ENCODE measurements at places on chromosomes 3 and 15.

DNA sequence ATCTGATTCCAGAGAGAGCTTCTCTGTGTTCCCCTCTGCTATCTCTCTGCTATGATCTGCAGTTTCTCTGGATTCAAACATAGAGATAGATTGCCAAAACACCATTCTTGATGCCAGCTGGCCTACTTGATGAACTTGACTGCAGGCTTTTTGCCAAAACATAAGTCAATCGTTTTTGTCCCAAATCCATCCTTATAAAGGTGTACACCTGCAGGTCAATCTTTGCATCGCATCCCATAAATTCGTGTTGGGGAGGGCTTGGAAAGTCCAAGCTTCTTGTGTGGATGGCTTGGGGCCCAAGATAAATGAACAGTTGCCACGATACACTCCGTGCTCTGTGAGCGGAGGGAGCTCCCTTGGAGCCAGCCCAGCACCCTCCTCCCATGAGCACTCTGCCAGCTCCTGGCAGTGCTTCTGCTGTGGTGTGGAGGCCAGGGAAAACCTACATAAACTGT, 2.7 kb downstream of the CERS3 start:
- no peak for DNase-seq

GRCh38 chr3:142853270-142854168, 35.4 kb downstream of the PCOLCE2 start:
- no peak for DNase-seq

- DNase-seq, result no peak
These were observed 62.3 kb downstream of the CHSY1 start for GRCh38 chr15:101189409-101190091.

GRCh38 chr3:110562621-110563020, 509.0 kb upstream of the NECTIN3 start:
- DNase-seq, result no peak

GRCh38 chr3:125098611-125099291, 43.0 kb upstream of the HEG1 start:
- DNase-seq, result no peak

- no peak for DNase-seq
These were observed 106.5 kb upstream of the CRBN start for GRCh38 chr3:3286014-3286413.

DNA sequence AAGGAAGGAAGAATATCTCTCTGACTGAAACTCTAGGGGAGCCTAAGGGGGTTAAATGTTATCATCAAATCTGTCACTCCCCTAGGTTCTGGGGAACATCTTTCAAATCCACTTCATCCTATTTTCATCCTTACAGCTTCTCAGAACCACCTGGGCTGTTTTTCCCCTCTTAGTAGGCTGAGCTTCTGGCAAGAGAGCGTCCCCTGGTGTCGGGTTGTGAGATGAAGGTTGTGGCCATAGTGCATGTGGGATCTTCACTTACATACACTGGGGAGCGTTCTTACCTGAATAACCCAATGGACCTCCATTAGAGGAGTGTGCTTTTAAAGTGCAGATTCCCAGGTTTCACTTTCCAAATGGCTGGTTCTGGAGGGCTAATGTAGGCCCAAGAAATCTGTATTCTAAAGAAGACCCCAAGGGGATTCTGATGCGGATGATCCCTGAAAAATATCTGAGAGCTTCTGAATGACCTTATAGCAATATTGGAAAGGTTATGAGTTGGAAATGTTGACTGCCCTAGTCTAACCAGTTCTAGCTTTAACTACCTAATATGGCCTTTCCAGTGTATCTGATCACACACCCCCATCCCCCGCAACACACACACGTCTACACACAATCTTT, 663.7 kb downstream of the AGBL1 start:
- DNase-seq, result peak; percentile 7

- DNase-seq, result no peak
These were observed 46.8 kb upstream of the PCSK6 start for GRCh38 chr15:101536166-101536874.

GRCh38 chr3:21508246-21508645, 242.8 kb downstream of the ZNF385D start:
- DNase-seq, result no peak

DNA sequence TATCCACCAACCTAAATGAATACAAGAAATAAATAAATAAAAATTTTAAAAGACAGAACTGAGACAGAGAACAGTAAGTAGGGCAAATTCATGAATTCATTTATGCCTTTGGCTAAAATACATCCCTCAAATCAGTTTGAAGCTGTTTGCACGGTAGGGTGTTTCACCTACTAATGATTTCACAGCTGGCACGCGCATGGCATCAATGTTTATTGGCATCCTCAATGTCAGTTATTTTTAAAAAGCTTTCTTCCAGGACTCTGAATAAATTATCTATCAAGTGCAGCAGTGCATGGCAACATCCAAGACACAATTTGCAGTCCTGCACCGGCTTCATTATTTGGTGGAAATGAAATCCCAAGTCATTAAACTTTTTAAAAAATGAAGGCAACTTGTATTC, 985.2 kb upstream of the ROBO1 start:
- no peak for DNase-seq

DNA sequence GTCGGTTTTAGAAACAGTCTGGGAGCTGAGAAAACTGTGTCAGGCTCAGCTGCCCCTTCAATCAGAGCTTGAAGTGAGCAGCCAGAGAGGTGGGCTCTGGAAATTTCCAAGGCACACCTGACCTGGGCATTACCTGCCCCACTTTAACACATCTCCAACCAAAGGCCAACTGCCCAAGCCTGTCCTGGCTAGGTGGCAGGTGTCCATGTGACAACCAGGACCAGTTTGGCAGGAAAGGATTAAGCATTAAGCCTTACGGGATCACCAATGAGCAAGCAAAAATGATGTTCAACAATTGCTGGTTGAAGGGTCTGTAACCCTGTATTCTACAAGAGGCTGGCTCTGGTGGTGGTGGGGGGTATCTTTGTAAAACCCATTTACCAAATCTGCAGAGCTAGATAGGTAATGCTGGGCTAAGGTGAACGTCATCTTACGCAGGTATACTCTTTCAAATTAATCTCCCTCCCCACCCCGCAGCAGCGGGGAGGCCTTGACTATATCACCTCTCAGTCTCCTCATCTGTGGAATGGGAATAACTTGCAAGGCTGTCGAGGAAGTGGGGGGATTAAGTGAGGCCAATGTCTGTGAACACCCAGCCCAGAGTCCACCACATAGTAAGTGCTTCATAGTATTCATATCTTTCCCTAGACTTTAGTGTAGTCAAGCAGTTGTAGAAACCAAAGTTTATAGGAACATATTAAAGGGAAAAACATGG, 183.2 kb downstream of the MEGF11 start:
- no peak for DNase-seq

GRCh38 chr15:33926260-33926659, 42.0 kb upstream of the CHRM5 start:
- no peak for DNase-seq

GRCh38 chr3:174495928-174496327, 363.2 kb upstream of the NAALADL2 start:
- no peak for DNase-seq

DNA sequence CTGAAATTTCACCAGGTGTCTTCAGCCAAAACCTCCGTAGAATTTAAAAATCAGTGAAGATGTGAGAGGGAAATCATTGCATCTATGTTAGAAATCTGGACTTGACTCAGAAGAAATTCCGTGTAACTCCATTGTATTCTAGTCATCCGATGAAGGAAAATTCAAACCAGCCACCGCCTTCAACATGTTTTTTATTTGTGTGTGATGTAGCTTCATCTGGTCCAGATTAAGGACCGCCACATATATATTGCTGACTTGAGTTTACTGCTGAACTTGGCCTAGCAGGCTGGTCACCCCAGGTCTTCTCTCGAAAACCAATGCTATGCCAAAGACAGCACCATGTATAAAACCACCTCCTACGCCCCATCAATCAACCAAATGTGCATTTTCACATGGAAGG, 120.9 kb downstream of the FOXP1 start:
- no peak for DNase-seq

DNA sequence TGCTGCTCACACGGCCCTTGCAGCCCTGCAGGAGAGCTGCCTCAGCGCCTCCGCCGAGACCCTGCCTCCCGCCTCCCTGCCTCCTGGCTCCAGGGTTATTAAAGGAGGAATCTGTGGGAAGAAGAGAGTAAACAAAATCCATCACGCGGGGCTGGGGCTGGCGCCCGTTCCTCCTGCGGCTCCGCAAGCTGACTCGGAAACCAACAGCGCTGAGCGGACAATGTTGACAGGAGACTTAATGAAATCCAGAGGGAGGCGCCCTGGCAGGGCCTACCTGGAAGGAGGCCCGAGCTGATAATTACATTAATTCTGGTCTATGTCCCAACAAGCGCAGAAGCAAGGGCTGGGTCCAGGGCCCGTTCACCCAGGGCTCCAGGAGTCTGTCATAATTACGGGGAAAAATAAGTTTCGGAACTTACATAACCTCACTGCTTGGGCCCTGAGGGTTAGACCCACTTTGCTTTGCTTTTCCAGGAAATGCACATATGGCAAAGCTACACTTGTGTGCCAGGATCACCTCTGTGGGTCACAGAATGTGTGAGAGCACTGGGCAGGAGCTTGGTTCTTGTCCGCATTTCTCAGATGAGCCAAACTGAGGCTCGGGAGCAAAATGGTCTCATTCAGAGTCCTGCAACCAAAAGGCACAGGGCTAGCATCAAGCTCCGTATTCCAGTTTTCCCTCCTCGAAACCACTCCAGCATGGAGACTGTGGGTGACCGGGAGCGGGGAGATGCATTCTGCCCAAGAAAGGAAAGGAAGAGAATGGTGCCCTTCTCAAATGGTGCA, 43.8 kb upstream of the SLC6A6 start:
- no peak for DNase-seq

GRCh38 chr15:44584162-44584749, 47.3 kb downstream of the EIF3J start:
- peak; percentile 14 for DNase-seq

DNA sequence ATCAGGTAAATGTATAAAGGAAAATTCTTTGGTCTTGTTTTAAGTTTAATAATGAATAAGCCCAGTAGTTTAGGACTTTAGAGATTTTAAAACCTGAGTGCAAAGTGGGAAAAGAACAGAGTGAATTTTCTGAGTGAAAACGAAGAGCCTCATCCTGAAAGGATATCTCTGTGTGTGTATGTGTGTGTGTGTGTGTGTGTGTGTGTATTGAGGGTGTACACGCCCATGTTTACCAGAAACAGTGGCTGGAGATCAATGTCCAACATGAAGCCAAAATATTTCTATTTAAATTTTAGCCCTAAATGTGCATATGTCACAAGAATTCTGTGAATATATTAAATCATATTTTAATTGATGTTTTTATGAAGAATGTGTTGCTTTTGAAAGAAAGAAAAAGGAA, 549.9 kb downstream of the CADM2 start:
- no peak for DNase-seq

- DNase-seq, result peak; percentile 19
These were observed 68.4 kb upstream of the CHRNB4 start for GRCh38 chr15:78709263-78709882.

DNA sequence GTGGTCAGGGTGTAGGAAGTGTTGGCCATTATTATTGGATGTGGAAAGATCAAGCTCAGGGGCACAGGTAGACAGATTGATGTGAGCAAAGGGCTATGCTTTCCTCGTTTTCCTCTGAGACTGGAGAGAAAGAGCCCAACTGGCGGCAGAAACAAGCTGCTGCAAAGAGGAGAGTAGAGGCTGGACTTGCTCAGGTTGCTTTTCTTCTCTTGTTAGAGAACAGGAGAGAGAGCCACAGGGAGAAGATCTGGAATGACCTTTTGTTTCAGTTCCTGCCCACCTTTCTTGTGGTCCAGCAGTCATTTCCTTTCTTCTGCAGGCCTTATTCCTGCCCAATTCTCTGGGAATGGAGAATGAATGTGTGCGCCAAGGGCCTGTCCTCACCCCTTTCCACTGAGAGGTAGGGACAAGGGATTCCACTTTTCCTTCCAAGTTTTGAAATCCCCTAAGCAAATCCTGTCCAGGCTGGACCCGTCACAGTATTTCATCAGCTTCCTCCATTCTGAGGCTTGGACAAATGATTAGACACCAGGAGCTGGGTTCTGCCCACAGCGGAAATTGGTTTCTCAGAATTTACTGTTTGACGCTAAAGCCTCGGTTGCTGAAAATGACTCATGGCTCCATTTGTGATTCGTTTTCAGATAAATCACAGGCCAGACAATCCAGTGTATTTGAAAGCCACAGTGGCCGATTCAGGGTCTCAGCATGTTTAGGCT, 16.1 kb downstream of the ZNF80 start:
- peak; percentile 19 for DNase-seq

DNA sequence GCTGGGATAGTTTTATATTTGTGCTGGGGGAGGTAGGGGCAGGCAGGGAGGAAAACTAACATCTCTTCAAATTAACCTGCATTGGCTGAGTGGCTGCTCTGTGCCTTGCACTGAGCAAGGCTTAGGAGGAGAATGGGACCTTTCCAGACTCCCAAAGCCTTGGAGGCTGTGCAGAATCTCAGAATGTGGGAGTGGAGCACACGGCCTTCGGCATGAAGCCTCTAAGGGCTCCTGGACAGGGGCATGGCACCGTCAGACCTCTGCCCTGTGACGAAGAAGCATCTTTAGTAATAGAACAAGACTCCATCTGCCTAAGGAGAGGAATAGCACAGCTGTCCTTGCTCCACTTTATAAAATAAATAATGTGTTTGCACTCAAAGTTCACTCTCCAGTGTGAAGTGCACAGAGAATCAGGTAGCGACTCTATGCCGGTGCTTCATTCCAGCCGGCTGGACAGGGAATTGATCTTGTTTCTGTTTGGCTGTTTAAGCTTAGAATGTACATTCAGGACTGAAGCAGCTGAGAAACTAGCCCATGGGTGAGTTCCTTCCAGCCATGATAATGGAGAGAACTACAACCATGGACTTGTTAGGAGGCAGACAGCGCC, 228.5 kb upstream of the ADAMTS9 start:
- no peak for DNase-seq

DNA sequence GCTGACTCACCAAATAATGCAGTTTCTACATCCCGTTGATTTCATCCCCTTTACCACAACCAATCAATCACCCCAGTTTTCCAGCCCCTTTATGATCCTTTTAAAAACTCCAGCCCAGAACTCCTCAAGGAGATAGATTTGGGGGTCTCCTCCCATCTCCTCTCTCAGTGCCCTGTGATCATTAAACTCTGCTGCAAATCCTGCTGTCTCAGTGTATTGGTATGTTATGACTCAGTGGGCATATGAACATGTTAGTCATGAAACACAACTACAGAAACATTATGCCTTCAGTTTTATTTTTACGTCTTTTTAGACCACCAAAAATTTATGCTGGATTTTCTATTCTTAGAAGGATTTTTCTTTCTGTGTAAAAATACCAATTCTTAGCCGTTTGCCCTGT, 213.7 kb downstream of the DIPK2A start:
- no peak for DNase-seq

DNA sequence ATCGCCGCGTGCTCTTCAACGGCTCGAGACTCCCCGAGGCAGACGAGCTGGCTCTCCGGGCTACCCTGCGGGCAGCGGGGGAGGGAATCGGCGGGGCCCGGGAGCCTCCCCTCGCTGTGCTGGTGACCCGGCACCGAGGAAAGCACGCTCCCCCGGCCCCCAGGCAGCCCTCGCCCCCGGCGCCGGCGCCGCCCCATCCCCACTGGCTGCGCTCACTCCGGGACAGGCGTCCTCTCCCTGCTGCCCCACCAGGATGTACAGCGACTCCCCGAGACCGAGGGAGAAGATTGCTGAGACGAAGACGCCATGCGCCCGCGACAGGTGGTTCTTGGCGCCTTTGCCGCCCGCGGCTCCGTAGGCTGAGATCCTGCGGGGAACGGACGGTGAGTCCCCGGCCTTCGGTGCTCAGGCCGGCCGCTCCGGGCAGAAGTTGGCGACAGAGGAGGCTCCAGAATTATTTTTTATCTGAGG, 1.7 kb downstream of the LTK start:
- no peak for DNase-seq

GRCh38 chr3:13300546-13301285, 119.4 kb downstream of the NUP210 start:
- no peak for DNase-seq

All from activated CD8-positive, alpha-beta memory T cell treated with anti-CD3 and anti-CD28 coated beads for 4 hours (primary cell).